ENCODE measurements at places on chromosomes 6 and 20.

DNA sequence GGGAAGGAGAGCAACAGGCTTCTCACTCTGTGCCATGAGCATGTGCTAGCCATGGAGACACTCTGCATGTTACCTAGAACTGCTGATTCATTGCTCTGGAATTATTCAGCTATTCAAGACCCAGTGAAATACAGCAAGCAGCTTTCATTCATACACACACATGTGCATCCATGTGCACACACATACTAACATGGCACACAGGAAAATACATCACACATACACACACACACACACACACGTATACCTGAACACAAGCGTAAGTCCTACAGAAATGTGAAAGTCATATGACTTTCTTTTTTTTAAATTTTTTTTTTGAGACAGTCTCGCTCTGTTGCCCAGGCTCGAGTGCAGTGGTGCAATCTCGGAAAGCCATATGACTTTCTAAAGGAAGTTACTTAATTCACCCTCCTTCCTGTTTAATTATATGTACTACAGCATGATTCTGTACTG lies 108.2 kb upstream of the NFATC2 start:
- peak; percentile 67 for DNase-seq

DNA sequence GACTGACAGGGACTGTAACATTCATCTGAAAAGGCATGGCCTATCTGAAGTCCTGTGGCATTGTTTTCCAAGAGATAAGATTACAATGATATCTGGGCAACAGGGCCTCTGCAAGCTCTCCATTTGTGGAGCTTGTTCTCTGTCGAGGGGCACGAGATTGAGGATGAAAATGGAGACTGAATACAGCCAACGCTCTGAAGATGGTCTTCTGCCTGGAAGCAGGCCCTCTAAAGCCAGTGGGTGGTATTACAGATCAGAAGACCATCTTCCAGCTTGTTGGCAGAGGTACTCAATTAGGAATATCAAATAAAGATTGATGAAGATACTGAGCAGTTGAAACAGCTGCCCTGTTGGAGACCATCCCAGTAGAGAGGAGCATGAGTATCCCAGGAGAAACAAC lies 288.2 kb downstream of the CENPW start:
- DNase-seq = no peak

DNA sequence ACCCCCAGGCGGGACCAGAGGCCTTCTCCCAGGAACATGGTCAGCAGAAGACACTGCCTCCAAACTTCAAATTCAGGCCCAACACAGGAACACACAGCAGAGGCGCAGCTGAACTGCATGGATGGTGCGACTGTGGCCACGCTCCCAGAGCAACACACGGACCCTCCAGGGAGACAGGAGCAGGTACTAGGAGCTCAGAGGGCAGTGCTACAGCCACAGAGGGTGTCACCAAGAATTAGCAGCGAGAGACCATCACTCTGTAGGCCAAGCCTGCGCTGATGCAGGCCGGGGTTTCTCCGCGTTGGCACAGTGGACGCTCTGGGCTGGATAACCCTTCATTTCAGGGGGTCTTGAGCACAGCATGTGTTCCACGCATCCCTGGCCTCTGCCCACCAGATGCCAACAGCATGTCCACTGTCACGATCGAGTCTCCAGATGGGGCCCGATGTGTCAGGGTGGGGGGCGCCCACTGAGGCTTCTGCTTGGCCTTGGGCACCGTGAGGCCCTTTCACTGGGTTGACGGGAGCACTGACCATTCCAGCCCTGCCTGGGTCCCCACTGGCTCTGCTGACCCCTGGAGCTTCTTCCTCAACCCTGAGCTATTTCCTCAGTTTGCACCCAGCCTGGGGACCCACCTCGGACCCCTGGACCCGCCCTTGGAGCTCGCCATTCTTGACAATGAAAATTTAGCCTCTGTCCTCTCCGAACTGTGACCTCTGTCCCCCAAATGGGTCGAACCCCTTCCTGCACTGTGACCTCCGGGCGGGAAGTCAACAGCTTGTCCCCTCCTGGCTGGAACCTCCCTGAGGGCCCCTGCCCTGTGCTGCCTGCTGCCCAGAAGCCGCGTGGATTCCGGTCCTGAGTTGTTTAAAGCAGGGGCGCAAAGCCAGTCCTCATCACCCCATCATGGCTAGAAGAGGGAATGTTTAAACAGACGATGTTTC lies 239.4 kb downstream of the DLL1 start:
- no peak for DNase-seq

DNA sequence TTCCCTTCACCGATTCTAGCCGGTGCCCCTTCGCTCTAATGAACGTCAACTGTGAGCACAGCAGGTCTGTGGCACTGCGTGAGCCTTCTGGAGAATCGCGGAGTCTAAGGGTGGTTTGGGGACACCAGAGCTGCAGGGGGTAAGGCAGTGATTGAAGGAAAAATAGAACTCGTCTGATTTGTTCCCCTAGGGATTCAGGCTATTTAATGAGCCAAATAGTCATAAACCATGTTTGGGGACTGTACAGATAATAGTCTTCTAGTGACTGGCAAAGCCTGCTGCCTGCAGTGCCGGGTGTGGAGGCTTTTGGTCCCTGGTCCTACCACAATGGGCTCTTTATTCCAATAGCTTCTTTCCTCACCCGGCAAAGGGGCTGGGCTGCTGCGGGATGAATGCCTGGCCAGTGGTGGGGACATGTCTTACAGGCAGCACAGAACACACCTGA lies 11.1 kb upstream of the NTSR1 start:
- no peak for DNase-seq

DNA sequence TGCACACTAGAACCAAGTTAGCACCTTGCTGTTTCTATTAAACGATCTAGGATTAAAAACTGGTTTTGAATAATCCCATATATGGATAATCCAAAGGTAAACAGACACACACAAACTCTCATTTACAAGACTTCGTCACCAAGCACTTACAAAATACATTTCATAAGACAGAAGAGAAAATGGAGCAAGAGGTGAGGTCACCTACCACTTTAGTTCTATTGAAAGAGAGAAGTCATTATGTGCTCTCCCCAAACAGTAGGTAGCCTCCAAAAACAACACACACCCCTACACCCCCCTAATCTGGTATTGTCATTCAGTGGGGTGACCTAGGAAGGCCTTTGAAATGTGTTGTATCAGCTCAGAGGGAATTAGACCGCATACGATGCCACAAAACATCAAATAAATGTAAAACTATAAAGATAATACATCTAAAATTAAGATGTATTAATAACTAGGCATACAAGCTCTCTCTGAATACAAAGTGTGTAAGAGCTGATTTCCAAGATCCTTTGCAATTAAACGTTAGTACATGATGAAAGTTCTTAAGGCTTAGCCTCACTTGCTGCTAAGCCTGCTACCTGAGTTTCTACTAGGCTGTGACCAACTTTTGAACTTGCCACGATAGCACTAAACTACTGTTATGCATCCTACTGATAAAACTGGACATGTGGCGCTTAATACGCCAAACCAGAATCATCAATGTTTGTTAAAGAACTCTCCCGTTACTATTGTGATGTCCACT lies 1.6 kb downstream of the SRPK1 start:
- DNase-seq = no peak

GRCh38 chr20:57851025-57851682 lies 141.3 kb upstream of the PMEPA1 start:
- DNase-seq = no peak

DNA sequence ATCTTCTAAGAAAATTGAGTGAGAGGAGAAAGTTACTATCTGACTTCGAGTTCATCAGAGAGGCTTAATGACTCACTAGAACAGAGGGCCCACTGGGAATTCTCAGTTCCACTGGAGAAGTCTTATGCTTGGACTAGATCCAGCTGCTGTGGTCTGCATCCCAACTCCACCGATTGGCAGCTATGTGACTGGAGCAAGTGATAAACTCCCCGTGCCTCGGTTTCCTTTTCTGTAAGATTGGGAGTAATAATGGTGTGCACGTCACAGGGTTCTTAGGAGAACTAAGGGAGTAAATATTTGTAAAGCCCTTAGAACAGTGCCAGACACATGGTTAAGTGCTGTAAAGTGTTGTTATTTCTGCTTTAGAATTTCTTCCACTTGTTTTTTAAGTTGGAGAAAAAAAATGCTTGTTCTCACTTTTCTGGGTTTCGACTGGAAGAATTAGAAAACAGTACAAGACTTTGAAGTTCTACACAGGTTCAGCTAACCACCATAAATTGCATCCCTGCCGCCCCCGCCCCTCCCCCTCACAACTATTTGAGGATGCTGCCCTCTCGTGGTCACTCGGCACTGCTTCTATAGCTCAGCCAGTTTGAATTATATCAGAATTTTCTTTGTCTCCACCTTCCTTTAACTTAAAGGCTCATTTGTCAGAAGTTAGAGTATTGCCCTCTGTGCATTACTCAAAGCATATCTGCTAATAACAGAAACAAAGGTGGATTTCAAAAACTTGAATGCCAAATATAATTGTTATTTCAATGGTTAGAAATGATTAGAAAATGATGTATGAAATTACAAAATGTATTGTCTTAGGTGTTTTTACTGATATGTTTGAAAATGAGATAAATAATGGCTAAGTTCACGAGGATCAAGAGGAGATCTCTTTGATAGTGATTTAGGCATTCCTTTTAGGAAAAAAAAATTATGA lies 95.0 kb upstream of the IFNGR1 start:
- DNase-seq = peak; percentile 66

GRCh38 chr6:133467982-133468380 lies 226.8 kb downstream of the EYA4 start:
- DNase-seq = no peak

DNA sequence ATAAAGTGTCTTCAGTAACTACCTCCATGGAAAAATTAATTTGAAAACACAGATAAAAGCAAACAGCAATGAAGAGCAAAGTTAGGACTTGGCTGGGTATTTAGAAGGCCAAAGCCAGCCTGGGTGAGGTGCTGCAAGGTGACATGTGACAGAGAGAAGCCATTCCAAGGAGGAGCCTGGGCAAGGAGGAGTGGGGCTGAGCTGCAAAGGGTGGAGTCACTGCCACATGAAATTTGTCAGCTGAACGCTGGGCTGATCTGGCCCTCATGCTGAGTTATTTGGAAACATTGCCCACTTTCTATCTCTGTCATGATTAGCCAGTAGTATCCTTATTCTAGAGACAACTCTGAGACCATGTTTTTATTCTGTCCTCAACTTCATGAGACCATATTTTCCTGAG lies 76.3 kb downstream of the PERP start:
- DNase-seq = no peak

GRCh38 chr20:1266167-1266973 lies at the start of gene SNPH:
SNPH (plus strand) TSS chr20:1266294; CDS start chr20:1296240, 29,946 bp downstream.
- DNase-seq = peak; percentile 65

DNA sequence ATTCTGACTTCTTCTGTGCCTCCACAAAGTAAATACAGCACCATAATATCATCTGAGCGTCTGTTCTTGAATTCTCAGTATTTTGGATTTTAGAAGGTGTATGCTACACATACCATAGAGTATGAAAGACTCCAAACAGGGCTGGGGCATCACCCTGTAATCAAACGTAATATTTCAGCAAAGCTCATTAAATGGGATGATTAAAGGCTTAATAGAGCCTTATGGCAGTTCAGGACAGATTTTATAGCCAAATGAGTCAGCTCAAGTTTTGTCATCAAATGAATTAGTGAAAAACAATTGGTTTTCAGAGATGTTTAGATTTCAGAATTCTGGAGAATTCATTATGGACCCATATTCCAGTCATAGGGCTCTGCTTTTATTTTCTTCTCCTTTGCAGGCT lies 68.9 kb downstream of the TULP4 start:
- no peak for DNase-seq

DNA sequence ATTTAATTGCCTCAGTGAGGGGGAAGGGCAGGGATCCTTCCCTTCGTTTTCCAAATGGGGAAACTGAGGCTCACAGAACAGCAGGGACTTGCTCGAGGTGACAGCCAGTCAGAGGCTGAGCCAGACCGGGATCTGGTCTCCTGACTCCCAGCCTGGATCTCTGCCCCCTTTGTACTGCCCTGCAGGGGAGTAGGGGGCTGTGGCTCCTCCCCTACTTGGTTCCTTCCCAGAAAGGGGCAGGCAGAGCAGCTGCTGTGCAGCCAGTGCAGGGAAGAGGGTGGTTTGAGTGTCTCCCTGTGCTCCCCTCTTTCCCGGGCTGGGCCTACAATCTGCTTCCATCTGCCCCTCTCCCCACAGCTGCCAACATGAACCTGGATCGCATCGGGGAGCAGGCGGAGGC lies 37.6 kb downstream of the UQCC2 start:
- DNase-seq = no peak

DNA sequence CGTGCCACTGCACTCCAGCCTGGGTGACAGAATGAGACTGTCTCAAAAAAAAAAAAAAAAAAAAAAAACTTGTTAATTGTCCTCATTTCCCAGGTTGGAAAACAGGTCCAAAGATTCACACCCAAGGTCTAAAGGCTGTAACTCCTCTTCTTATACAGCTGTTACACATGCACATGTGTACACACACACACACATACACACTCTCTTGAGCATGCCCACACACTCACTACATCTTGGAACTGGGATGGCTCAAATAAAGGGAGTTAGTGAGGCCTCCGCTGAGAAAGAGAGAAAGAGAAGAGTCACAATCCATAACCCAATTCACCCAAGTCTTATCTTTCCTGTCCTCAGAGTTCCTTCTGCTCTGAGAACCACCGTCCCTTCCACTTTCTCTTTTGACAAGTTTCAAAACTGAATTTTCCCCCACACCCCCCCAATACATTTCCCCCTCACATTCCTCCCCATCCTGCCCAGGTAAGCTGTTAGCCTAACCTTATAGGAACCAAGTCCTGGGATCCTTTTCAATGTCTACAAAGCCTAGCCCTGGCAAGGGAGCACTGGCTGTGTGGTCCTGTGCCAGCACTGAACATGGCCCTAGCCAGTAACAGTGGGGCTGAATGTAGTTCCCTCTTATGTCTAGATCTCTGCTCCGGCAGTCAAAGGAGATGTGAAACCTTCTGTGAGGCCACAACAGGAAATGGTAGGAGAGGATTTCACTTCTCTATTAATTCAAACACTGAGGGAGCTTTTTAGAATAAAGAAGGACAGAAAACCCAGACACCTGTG lies 3.2 kb upstream of the HLA-DMB start:
- no peak for DNase-seq

- DNase-seq = no peak
These were observed 71.5 kb downstream of the RTN4IP1 start for GRCh38 chr6:106557837-106558236.

GRCh38 chr6:163559661-163560060 lies 145.1 kb downstream of the QKI start:
- no peak for DNase-seq

DNA sequence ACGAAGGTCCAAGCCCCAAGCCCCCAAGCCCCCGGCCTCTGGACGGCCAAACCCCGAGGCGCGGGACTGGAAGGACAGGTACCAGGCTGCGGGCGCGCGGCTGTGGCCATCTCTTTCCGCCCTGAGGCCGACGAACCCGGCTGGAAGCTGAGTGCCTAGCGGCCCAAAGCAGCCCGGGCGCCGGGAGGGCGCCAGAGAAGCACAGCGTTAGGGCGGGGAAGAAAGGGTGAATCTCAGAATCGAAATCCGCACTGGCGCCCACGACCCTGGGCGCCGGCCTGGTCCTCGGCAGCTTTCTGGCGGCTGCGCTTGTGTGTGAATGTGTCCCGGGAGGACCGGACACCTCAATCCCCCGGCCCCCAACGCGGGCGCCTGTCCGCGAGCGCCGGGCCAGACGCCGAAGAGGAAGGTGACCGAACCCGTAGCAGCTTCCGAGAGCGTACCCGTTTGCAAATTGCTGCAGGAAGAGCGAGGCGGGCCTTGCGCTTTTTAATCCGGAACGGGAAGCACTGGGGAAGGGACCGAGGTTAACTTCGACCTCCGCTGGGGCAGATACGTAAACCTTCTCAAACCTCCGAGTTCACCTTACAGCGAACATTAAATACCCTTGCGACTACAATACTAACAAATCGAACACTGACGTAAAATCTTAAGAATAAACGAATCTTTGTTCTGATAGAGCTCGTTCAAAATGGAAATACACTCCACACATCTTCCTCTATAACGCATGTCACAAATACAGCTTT lies 2.9 kb downstream of the NRN1 start:
- no peak for DNase-seq

All from kidney glomerular epithelial cell (primary cell).